ENCODE measurements at places on chromosomes 12 and 14.
A peak's percentile ranks its signal among the peaks of the same experiment; 100 is the strongest.

- no peak for DNase-seq
These were observed 4.5 kb upstream of the AKAP6 start for GRCh38 chr14:32324601-32325000.

- DNase-seq, result no peak
These were observed 57.9 kb upstream of the DCN start for GRCh38 chr12:91240386-91241095.

DNA sequence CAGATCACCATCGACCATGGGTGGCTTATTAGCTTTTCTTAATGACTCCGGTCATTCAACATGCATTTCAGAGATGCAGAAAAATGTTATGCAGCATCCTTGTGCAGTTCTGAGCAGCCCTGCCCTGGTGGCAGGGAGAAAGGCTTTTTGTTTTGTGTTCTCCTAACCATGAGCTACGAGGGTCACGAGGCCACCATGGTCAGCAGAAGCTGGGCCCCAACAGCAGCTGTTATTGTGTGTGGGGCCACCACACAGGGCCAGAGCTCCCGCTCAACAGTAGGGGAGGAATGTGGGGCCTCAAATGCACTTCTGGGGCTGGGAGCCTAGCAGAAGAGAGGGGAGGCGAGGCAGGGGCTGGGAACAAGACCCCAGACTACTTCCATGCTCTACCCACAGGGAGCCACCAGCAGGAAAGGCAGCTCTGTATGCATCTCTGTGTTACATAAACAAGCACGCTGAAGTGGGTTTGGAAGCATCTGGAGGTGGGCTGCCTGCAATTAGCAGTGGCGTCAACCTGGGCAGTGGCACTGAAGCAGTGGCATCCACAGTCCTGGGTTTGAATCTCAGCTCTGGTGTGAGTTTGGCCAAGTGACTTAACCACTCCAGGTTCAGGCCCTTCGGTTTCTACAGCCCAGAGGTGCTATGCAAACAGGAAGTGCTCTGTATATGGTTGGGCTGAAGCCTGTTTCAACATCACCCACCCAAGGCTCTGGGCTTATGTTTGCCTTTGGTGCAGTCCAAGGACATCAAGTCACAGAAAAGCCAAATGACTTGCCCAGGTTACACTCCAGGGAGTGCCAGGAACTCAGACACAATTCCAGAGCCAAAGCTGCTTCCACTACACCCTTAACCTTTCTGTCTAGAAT lies 16.3 kb downstream of the GLTP start:
- no peak for DNase-seq

GRCh38 chr12:26867080-26867479 lies 34.1 kb upstream of the ITPR2 start:
- no peak for DNase-seq

- DNase-seq, result peak; percentile 88
These were observed 52.2 kb downstream of the ATF7IP start for GRCh38 chr12:14417715-14418114.

GRCh38 chr12:113805673-113806072 lies 160.5 kb downstream of the RBM19 start:
- DNase-seq, result no peak

GRCh38 chr14:94100847-94101246 lies 9.7 kb upstream of the IFI27 start:
- no peak for DNase-seq

DNA sequence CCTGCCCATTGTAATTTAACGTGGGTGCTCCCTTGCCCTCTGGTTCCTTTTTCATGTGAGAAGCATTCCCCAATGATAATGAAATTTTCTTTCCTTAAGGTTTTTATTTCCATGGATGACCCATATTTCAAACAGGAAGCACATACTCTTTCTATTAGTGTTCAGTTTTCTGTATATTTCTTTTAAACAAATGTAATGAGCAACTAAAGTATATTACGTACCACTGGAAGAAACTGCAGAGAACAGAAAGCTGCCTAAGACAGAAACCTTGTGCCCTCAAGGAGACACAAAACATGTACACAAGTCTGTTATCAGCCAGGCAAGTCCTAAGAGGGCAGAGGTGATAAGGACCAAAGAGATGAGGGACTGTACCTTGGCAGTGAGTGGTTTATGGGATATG lies 414.9 kb downstream of the ETNK1 start:
- no peak for DNase-seq

GRCh38 chr14:105205673-105206208 lies 24.6 kb upstream of the NUDT14 start:
- no peak for DNase-seq

DNA sequence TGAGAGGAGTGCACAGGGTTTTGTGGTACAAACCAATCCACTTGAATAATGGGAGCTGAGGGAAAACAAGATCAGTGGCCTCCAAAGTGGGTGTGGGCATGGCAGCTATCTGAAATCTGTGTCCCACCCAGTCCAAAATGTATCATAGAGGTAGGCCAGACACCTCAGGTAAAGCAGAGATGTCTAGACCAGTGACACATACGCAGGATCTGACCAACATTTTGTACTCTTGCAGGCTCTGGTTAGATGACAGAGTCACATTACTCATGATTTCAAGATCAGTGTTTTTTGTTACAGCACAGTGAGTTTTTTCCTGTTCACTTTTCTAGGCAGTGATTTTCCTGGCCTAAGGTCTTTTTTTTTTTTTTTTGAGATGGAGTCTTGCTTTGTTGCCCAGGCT lies 211.8 kb downstream of the PCNX1 start:
- no peak for DNase-seq

GRCh38 chr12:87112571-87113345 lies 856.6 kb upstream of the MGAT4C start:
- DNase-seq, result no peak

DNA sequence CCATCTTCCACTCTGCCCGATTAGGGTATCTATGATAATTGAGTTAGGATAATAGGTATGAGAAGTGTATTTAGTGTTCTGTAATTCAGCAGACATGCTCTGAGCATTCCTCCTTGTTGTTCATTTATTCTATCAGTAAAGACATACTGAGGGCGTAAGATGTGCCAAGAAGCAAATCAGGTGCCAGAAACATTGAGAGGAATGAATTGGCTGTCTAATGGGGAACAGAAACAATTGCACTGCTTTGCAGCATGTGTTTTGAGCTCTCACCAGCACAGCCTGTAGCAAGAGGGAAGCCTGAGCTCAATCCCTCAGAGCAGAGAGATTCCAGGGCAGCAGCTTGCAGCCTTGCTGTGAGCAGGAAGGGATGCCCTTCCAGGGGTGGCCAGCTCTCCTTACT lies 589.3 kb downstream of the BCL11B start:
- no peak for DNase-seq

DNA sequence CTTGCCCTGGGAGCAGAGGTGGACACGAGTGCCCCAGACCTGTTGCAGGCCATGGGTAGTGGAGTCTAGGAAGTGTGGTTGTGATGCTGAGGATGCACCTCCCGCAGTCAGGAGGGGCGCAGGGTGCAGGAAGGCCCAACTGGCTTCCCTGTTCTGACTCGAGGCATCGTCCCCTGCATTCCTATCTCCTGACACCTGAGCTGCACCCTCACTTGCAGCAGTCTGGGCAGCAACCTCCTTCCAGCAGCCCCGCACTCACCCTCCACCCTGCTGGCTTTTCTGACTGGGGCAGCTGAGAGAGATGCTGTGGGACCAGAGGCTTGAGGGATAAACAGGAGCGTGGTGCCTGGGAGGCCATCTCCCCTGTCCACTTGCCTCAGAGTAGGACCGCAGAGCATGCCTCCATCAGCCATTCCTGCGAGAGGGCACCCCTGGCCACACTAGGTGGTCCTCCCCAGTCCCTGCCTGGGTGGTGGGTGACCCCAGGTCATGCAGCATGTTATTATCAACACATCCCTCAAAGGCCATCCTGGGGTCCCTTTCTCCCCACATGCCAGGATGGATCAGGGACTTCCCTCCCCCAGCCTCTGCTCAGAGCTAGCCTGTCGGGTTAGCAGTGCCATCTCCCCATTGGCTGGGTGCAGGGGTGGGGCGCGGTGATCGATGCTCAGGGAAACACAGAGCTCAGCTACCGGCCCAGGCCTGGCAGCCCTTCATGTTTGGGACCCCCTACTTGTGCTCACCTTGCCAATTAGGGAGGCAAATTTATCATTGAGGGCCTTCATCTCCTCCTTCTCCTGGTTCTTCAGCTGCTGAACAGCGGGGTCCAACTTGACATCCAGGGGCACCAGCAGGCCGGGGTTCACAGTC lies 719 bp downstream of the KRT80 start:
- DNase-seq, result no peak

- DNase-seq, result no peak
These were observed 97.8 kb downstream of the SLC6A15 start for GRCh38 chr12:84814664-84815245.

DNA sequence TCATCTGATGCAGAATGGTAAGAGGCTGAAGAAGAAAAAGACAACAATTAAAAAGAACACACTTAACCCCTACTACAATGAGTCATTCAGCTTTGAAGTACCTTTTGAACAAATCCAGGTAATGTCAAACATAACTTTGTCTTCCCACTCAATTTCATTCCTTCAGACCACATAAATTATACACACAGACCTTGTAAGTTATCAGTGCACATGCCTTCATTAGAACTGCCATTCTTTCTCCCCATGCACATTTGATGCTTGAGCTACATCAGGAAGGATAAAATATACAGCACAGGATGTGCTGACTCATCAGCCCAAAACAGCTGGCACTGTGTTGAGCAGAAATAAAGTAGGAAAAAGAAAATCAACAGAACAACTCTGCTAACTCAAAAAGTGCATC lies 246.7 kb downstream of the PAWR start:
- no peak for DNase-seq

GRCh38 chr14:84090837-84091236 lies 1439.1 kb upstream of the FLRT2 start:
- no peak for DNase-seq

- DNase-seq, result no peak
These were observed 376.3 kb upstream of the RGS6 start for GRCh38 chr14:71555654-71556559.

GRCh38 chr12:10243818-10244520 lies 31.3 kb downstream of the GABARAPL1 start:
- no peak for DNase-seq

GRCh38 chr12:30753751-30754382 lies 884 bp downstream of the CAPRIN2 start:
- DNase-seq, result no peak

DNA sequence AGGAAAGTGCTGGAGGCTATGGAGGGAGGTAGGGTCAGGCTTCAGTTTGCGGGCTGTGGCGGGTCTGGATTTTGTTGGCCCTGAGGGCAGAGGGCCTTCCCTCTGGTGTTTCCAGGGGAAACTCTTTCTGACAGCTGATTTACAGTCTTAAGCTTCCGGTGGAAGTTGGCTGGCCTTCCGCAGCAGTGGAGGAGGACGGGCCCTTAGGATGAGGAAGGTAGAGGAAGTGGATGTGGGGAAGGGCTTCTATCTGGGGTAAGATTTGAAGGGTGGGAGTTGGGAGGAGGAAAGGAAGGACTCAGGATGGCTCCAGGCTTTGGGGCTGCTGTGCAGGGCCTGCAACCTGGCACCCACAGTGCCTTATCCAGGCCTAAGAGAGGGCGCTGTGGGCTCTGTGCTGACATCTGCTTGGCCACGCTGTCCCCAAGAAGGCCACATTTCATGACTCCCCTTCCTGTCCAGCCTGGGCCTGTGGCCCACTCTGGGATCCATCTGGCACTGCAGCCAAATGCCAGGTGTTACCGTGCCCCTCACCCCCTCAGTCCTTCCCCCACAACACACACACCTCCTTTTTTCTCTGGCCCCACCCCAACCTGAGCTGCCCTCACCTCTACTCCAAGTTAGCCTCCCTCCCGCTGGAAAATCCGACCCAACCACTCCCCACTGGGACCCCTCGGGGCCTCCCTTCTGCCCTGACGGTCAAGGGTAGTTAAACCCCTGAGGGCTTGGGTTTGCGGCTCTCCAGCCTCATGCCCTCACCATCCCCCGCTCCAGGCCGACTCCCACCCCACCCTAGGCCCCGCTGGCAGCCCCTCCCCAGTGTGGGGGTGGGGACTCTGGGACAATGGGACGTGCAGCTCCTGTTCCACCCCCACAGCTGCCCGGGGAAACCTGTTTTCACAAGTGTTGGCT lies 7.7 kb upstream of the PPP1R13B start:
- DNase-seq, result no peak

DNA sequence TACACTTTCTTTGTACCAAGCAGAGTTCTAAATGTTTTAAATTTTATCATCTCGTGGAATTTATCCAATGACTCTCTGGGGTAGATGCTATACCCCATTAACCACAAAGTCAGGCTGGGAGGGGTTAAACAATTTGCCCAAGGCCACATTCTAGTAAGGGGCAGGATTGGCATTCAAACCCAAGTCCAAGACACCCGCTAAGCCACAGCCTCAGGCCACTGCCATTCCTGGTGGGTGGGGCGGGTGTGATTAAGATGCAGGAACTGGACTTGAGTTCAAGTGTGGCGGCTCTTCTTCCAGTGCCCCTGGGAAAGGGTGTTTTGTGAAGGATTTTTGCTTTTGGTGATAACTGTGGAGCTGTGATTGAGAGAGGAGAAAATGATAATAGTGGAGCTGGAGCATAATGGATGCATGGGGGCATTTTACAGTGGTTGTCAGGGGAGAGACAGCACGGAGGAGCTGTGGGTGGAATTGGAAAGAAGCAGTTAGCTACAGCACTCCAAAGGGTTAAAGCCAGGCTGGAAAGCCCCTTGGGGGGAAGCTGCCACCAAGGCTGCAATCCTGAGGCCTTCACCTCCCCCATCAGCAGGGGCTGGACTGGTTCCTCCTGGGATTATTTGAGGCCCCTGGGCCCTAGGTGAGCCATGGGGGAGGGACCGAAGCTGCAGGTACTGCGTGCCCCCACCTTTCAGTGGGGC lies 1.0 kb upstream of the VRTN start:
- DNase-seq, result no peak

DNA sequence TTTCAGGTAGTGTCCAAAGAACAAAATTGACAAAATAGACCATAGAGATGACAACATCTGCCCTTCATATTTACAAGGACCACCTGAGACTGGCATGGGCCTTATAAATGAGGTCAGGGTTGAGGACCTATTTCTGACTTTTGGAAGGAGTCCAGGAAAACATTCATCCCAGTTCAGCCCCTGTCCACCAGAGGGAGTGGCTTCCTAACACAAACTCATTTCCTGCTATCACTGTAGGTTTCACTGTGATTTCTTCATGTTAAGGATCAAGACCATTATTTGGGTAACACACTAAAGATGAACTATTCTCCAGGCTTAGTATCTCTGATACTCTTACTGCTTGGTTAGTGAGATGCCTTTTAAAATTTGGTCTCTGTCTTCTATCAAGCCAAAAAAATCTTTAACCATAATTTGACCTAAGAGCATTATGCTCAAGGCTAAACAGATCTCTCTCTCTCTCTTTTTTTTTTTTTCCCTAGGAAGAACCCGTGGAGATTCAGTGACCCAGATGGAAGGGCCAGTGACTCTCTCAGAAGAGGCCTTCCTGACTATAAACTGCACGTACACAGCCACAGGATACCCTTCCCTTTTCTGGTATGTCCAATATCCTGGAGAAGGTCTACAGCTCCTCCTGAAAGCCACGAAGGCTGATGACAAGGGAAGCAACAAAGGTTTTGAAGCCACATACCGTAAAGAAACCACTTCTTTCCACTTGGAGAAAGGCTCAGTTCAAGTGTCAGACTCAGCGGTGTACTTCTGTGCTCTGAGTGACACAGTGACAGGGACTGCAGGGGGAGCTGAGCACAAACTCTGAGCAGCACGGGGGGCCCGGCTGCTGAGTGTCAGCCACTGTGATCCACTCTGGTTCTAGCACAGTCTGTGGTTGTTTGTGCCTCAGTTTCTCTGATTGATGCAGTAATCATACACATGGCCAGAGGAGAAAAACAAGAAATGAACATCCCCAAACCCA lies 267.6 kb upstream of the OR4E1 start:
- no peak for DNase-seq
